ENCODE measurements at places on chromosomes 6 and 20.

- H3K27me3 ChIP-seq: no peaks in the 10 kb centered on the region
- H3K27ac ChIP-seq: no peak overlapping the region
- H3K4me3 ChIP-seq: no peak overlapping the region
- DNase-seq: no peak
Measured at GRCh38 chr20:51236421-51236820, 213.5 kb upstream of the KCNG1 start.

- peak; percentile 58 for DNase-seq
- H3K27ac ChIP-seq: no peak overlapping the region
- H3K4me1 ChIP-seq: no peaks in the 10 kb centered on the region
- H3K4me3 ChIP-seq: no peak overlapping the region
Measured at GRCh38 chr20:46816886-46817638, 77.6 kb upstream of the EYA2 start.

DNA sequence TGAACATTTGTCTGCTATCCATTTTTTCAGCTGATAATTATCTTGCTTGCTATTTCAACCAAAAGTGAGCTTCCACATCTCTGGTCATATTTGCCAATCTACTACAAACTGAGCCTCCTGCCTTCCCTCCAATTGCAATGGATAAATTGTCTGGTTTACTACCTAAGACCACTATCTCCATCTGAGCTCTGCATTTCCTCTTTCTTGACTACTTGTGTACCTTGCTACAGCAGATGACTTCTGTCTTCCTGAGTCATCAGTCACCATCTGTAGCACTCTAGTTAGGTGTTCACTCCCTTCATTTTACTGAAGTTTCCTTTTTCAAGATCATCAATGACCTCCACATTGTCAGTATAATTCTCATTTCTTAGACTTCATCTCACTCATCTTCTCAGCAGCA is 33.5 kb upstream of the PHIP start:
- no peak overlapping the region for H3K27ac ChIP-seq
- H3K27me3 ChIP-seq: no peaks in the 10 kb centered on the region
- DNase-seq: no peak
- no peak overlapping the region for H3K4me3 ChIP-seq
- no peaks in the 10 kb centered on the region for H3K36me3 ChIP-seq
- H3K4me1 ChIP-seq: no peaks in the 10 kb centered on the region

GRCh38 chr20:34628026-34628425 is 48.9 kb downstream of the PIGU start:
- H3K4me3 ChIP-seq: no peak overlapping the region
- peaks cover 24% of the 10 kb centered on the region for H3K4me1 ChIP-seq
- no peaks in the 10 kb centered on the region for H3K36me3 ChIP-seq
- H3K27ac ChIP-seq: no peak overlapping the region
- no peak for DNase-seq
- no peaks in the 10 kb centered on the region for H3K27me3 ChIP-seq

GRCh38 chr20:19966840-19967239 is 50.3 kb upstream of the NAA20 start:
- H3K4me1 ChIP-seq: peaks cover 23% of the 10 kb centered on the region
- no peak for DNase-seq
- H3K4me3 ChIP-seq: no peak overlapping the region
- H3K36me3 ChIP-seq: no peaks in the 10 kb centered on the region

- no peak overlapping the region for H3K4me3 ChIP-seq
- no peaks in the 10 kb centered on the region for H3K27me3 ChIP-seq
Measured at GRCh38 chr6:169844946-169845345, 93.5 kb downstream of the ERMARD start.

DNA sequence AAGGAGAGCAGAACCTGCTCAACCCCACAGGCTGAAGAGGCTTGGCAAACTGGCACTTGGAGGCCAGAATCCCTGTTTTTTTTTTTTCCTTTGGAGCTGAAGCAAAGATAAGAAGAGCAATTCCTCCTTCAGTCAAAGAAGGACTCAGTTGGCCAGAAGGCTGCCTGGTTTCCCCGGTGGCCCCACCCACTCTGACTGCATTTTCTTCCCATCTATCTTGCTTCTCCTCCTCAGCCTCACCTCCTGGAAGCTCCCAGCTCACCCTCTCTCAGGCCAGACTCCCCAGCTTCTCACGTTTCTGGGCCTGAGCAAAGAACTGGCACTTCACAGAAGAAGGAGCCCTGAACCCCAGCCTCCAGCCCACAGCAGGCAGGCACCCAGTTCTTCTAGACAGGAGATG is 2.4 kb downstream of the LRFN2 start:
- no peaks in the 10 kb centered on the region for H3K36me3 ChIP-seq
- DNase-seq: no peak
- H3K27ac ChIP-seq: no peak overlapping the region
- H3K27me3 ChIP-seq: no peaks in the 10 kb centered on the region
- peaks cover 13% of the 10 kb centered on the region for H3K4me1 ChIP-seq
